ENCODE measurements at places on chromosomes 16 and 17.

GRCh38 chr17:40536295-40537171, 28.7 kb downstream of the CCR7 start:
- DNase-seq: no peak

- no peak for DNase-seq
Observed at GRCh38 chr16:23081675-23082119, 67.6 kb downstream of the USP31 start.

DNA sequence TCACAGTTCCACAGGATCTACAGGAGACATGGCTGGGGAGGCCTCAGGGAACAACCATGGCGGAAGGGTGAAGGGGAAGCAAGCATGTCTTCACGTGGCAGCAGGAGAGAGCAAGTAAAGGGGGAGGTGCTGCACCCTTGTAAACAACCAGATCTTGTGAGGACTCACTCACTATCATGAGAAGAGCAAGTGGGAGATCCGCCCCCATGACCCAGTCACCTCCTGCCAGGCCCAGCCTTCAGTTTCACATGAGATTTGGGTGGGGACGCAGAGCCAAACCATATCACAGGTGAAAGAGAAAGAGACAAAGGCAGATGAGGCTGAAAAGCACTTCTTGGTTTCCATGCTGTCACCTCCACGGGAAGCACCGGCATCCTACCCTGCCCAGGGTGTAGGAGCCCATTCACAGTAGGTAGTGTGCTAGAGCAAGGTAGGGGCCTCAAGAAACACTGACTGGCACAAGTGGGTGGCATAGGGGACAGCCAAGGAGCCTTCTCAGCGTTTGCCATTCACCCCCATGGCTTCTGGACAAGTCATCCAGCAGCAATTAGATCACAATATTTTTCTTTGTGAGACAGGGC, 6.6 kb downstream of the NARF start:
- no peak for DNase-seq

GRCh38 chr17:30074254-30074653, 42.4 kb upstream of the NSRP1 start:
- no peak for DNase-seq

DNA sequence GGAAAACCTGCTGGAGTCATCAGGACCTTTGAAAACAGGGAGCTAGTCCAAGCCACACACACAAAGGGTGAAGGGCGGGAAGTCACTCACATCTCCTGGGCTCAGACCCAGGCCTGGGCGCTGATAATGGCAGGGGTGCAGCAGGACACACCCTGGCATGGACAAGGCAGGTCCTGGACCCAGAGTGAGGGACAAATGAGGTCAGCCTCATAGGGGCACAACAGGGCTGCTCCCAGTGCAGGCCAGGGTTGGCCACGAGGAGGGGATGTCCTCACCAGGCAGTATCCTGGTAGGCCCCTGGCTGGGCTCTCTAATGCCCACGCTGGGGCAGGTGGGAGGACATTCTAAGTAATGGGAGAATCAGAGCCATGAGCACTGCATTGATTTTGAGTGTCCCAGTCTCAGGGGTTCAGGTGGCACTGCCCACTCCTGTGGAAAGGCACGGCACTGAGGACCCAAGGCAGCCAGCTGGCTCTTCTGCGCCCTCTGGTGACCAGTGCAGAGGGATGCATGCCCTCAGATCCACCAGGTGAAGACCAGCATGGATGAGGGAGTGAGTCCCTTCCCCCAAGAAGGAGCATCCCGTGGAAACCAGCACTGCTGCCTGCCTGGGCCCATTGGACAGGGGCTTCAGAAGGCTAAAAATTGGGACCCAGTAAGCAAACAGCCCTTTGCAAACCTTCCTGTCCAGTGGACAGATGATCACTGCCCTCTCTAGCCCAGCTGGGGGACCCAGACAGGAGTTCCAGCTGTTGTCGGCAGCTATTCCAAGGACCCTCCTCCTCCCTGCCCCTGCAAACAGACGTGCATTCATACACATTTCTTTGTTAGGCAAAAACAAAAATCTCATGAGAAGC, 23.4 kb upstream of the SREBF1 start:
- DNase-seq: peak; percentile 65

GRCh38 chr17:20284022-20284421, 183.3 kb downstream of the LGALS9B start:
- DNase-seq: no peak

- no peak for DNase-seq
Observed at GRCh38 chr17:50661795-50662391, 27.2 kb downstream of the ABCC3 start.

- DNase-seq: no peak
Observed at GRCh38 chr17:65918500-65918899, 273.4 kb downstream of the CEP112 start.

DNA sequence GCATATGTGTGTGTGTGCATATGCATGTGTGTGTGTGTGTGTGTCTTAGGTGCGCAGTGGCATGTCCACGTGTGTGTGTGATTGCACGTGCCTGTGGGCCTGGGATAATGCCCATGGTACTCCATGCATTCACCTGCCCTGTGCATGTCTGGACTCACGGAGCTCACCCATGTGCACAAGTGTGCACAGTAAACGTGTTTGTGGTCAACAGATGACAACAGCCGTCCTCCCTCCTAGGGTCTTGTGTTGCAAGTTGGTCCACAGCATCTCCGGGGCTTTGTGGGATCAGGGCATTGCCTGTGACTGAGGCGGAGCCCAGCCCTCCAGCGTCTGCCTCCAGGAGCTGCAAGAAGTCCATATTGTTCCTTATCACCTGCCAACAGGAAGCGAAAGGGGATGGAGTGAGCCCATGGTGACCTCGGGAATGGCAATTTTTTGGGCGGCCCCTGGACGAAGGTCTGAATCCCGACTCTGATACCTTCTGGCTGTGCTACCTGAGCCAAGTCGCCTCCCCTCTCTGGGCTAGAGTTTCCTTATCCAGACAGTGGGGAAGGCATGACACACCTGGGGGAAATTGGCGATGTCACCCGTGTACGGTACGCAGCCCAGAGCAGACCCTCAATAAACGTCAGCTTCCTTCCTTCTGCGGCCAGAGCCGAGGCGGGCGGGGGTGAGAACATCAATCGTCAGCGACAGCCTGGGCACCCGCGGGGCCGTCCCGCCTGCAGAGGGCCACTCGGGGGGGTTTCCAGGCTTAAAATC, 47.6 kb downstream of the IL21R start:
- DNase-seq: peak; percentile 52

DNA sequence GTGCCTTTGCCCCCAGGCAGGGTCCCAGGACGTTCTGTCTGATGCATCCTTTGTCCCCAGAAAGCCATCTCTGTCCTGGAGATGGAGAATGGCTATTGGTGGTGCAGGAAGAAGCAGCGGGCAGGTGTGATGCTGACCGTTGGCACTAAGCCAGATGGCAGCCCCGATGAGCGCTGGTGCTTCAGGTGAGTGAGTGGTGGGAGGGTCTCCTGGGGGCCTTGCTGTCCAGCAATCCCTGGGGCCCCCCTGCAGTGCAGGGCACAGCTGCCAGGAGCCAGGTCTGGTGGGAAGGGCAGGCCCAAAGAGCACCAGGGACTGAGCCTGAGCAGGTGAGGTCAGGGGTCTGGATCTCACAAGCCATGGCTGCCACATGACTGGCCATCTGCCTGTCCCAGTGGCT, 18.1 kb downstream of the TRPV2 start:
- DNase-seq: no peak

- DNase-seq: no peak
Observed at GRCh38 chr17:79515646-79516571, 94.9 kb downstream of the RBFOX3 start.

DNA sequence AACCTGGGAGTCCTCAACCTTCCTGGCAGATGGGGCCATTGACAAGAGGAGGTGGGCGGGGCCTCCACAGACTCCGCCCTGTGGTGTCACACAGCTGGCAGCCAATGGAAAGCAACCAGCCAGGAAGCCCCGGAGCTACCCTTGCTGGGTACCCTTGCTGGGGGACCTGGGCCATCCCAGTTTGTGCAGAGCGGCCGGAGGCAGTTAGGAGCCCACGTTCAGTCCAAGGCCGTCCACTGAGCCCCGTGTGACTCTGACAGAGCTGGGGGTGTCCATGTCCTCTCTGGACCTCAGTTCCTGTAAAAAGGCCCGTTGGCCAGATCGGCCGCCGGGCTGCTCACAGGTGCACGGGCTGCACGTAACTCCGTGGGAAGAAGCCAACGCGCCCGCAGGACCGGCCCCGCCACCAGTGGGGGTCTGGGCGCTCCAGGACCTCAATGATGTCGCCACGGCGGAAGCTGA, 17.1 kb upstream of the FAM83G start:
- peak; percentile 35 for DNase-seq

DNA sequence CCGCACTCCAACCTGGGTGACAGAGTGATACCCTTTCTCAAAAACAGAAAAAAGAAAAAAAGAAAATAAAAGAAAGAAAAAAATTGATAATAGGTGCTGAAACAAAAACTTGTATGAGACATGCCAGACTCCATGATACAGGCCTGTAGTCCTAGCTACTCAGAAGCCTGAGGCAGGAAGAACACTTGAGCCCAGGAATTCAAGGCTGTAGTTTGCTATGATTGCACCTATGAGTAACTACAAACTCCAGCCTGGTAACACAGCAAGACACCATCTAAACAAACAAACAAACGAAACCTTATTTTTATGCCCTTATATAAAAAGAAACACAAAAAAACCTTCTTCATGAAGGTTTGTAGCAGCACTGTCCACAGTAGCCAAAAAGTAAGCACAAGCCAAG, 5.0 kb upstream of the CMTM4 start:
- no peak for DNase-seq

- no peak for DNase-seq
Observed at GRCh38 chr17:8393470-8394231, 4.0 kb downstream of the RNF222 start.

GRCh38 chr16:8572919-8573724, 17.2 kb downstream of the TMEM114 start:
- no peak for DNase-seq

GRCh38 chr16:11748404-11749254, 6.0 kb upstream of the TXNDC11 start:
- no peak for DNase-seq

DNA sequence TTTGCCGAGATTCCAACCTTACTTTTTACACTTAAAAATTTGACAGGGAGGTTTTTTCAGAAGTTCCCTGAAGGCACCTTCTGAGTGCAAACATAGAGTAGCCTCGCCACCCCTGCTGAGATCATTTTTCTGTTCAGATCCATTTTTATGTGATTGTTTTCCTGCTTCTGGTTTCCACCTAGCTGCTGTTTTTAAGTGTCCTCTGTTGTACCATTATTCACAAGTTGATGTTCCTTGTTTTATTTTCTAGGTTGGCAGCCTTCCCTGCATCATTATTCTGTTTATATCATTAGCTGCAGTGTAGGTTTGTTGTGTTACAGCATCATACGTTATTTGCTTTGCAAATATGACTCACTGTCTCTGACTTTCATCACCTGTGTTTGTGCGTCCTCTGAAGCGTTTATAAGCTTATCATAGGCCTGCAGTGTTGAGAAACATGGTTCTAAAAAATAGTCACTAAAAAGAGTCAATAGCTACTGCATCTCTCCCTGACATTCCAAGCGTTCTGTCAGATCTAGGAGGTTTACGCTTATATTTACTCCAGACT, 116.9 kb upstream of the CLEC3A start:
- DNase-seq: no peak

GRCh38 chr16:67648088-67648763, 3.3 kb downstream of the CARMIL2 start:
- DNase-seq: no peak

GRCh38 chr16:31079342-31079944, 5.2 kb downstream of the ZNF646 start:
- DNase-seq: no peak

DNA sequence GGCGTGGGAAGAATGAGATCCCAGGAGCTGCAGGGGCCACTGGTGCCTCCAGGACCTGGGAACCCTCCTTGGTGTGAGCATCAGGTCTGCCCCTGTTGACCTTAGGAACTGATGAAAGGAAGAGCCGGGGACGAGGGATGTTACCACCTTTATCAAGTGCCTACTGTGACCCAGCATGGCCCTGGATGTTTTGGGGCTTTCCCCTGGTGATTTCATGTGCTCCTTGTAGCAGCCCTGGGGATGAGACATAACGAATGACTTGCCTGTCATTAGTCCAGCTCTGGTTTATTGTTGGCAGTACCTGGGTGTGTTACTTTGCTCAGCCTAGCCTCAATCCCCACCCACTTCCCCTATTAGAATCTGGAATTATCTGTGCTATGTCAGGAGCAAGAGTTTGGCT, 39.9 kb downstream of the WSCD1 start:
- DNase-seq: no peak

GRCh38 chr17:7260651-7261378, 1.5 kb downstream of the CLDN7 start:
- DNase-seq: no peak

DNA sequence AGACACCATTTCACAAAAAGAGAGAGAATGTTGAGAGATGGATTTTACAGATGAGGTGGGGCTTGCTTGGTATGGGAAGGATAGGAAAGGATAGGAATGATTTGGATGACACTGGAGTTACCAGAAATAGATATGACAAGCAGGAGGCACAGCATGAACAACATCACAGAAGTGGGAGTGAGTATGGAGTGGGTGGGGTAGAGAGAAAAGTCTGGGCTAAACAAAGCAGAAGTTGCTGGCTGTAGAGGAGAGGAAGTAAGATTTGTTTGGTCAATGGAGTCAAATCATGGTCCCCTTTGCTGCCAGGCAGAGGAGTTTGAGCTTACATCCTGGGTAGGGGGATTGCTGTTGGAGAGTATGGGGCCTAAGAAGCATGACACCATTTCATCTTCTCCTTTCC, 101.7 kb downstream of the VAT1L start:
- no peak for DNase-seq

GRCh38 chr16:73319737-73320136, 271.8 kb upstream of the ZFHX3 start:
- DNase-seq: no peak

GRCh38 chr17:50265690-50266315, 8.5 kb upstream of the TMEM92 start:
- no peak for DNase-seq

DNA sequence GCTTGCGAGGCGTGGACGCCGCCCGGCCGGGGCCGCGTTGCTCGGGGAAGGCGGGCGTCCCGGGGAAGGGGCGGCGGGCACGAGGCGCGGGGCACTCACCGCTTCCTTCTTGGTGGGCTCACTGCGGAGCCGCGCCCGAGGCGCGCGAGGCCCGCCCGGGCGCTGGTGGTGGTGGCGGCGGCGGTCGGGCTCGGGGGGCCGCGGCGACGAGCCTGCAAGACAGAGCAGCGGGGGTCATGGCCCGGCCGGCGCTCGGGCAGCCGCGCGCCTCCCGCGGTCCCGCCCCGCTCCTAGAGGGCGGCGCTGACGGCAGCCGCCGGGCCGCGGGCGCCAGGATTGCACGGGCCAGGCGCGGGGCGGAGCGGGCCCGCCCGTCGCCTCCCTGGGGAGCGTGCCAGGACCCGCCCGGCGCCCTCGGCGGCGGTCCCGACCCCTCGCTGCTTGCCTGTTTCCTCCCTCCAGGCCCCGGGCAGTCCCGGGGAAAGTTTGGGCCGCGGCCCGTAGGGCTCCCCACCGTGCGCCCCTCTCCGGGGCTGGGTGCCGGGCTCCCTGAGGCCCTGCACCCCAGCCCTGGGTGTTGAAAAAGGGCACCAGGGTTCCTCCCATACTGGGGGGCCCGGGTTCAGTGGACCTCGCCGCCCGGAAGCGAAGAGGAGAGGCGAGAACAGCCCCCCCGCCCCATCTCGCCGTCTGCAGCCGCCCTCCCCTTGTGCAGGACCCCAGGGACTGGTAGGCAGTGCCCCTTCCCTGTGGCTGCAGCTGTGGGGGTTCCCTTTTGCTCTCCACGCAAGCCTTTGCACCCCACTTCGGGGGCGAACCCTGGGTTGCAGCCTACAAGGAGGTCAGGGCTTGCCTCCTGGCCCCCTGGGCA, at the start of gene C16orf74:
Gene C16orf74, minus strand, starts transcription at position 270 of the 871 bp plus-strand sequence. CDS start 15,879 bp downstream, outside the sequence.
- DNase-seq: no peak

- DNase-seq: no peak
Observed at GRCh38 chr17:58310511-58311428, 17.8 kb downstream of the TSPOAP1 start.

- no peak for DNase-seq
Observed at GRCh38 chr17:67515490-67516083, 138.5 kb downstream of the PITPNC1 start.

All from activated T-cell treated with anti-CD3 and anti-CD28 coated beads for 1 hour (primary cell).